ENCODE measurements at places on chromosomes 5 and 9. TPM values are rescaled to one million over a fixed set of nuclear protein-coding genes. Genes with fewer than 3 reads are reported as not detected.

The ARHGEF39 gene
- 7.0 TPM for polyA plus RNA-seq

The DAB2 gene
- polyA plus RNA-seq = 29.7 TPM

The FXN gene
- polyA plus RNA-seq = 19.7 TPM

The GRM6 gene
- polyA plus RNA-seq = 0.29 TPM

The OSMR gene
- polyA plus RNA-seq = 12.9 TPM

The MARVELD2 gene
- 5.9 TPM for polyA plus RNA-seq
